ENCODE measurements at places on chromosomes 11 and 22. TPM values are rescaled to one million over a fixed set of nuclear protein-coding genes. Genes with fewer than 3 reads are reported as not detected.

Gene AGBL2
- 3.6 TPM for total RNA-seq

Gene PHLDB1
- 2.1 TPM for total RNA-seq

Gene HEPN1
- total RNA-seq = not detected

Gene TRIM51
- not detected for total RNA-seq

Gene OR51B2
- not detected for total RNA-seq

Gene RIMBP3B
- not detected for total RNA-seq

Gene CCDC88B
- total RNA-seq = 128 TPM

Gene PRDM11
- 1.9 TPM for total RNA-seq

Gene ZFP91
- total RNA-seq = 59.3 TPM

Gene TRPC6
- not detected for total RNA-seq

Gene SLC22A25
- total RNA-seq = not detected

Gene PRAME
- total RNA-seq = not detected

Gene C11orf91
- not detected for total RNA-seq

Gene OR5A2
- total RNA-seq = not detected

Gene OR51I1
- total RNA-seq = not detected
